ENCODE measurements at places on chromosomes 5 and 9.

- peak; percentile 57 for DNase-seq
These were observed 22.3 kb upstream of the SNAPC3 start for GRCh38 chr9:15400281-15400941.

- DNase-seq: no peak
These were observed 47.2 kb downstream of the MAST4 start for GRCh38 chr5:66643387-66643786.

DNA sequence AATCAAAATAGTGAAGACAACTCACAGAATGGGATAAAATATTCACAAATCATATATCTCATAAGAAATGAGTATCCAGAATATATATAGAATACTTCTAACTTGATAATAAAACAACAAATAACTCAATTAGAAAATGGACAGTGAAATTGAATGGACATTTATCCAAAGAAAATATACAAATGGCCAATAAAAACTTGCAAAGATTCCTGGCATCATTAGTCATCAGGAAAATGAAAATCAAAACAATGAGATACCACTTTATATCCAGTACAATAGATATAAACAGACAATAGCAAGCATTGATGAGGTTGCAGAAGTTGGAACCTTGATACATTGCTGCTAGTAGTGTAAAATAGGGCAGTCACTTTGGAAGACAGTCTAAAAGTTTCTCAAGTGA is 12.8 kb upstream of the TLR4 start:
- DNase-seq: no peak

- no peak for DNase-seq
These were observed 434.7 kb upstream of the ZNF608 start for GRCh38 chr5:125181159-125181558.

DNA sequence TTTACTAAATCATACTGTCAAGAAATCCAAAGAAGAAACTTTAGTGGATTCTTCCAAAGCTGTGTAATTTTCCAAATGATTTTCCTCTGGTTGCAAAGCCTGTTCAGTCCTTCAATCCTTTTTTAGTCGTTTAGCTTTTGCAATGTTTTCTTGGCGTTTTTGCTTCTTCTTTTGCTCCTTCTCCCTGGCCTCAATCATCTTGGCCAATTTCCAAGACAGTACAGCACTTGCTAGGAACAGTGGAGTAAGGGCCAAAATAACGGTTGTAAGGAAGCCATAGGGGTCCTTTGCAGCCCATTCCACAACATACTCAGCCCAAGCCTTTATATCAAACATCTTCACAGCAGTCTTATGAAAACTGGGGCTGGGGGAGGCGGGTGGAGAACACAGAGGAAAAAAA is 2.4 kb downstream of the SMIM15 start:
- DNase-seq: no peak

DNA sequence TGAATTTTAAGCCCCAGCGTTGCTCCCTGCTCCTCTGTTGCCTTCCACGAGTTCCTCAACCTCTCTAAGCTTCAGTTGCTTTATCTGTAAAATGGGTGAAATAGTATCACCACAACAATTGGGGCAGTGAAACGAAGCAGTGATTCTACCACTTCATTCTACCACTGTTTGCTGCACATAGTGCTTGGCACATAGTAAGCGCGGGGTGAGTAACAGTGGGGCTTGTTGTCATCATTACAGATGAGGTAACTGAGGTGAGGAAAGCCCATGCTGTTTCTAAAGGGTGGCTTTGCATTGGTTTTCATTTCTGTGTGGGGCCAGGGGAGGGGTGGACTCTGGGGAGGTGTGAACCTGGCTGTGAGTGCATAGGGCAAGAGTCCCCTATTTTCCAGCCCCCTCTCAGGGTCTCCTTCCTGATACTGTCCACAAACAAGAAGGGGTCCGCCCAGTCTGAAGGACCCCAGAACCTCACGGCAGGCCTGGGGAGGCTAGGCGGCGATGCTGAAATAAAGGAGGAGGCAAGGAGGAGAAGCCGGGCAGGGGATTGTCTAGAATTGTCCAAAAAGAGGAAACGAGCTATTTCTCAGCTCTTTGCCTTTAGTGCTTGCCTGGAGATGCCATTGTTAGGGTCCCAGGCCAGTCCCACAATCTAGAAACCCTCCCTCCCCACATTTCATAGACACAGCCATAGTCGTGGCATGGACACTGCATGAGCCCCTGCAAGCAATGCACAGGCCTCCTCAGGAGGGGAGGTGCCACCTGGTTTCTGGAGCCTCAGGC is 65.6 kb downstream of the IL6ST start:
- DNase-seq: no peak

DNA sequence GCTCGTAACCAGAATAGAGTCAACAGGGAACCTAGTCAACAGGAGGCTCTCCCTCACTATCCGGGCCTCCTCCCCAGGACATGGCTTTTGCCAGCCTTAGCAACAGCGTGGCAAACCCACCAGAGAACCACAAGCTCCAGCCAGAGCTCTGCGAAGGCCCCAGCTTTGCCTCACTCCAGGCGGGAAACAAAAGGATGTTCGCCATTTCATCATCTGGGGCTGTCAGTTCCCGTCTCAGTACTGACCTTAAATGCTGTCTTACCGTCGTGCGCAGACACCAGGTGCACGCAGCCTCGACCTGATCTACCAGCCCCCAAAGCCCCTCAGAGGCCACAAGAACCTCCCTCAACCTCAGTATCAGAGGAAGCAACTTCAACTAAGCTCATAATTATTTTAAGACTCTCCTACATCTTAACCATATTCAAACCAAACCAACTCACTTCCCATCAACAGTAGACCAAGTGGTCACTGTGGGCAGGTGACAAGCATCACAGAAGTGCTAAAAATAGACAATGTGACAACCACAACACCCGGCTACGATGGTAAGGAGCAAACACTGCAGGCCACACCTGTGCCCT is 71.4 kb downstream of the SEMA4D start:
- DNase-seq: no peak

DNA sequence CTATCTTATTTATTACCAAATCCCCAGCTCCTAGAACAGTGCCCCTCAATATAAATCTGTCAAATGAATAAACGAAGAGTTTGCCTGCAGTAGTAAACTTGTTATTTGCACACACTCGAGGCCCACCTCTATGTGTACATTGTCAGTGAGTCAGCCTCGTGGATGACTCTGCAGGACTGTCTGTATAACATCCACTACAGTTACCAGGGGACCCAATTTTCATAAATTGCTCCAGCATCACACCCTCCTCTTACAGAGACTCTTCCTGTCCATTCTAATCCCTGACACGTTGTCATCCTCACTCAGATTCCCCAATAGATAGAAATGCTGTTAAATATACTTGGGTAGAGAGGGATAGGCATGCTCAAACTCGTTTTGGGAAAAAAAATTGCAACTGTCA is 478.5 kb downstream of the RAB3C start:
- no peak for DNase-seq

Measured in brain microvascular endothelial cell (primary cell).